ENCODE measurements at places on chromosomes 7 and 10.

DNA sequence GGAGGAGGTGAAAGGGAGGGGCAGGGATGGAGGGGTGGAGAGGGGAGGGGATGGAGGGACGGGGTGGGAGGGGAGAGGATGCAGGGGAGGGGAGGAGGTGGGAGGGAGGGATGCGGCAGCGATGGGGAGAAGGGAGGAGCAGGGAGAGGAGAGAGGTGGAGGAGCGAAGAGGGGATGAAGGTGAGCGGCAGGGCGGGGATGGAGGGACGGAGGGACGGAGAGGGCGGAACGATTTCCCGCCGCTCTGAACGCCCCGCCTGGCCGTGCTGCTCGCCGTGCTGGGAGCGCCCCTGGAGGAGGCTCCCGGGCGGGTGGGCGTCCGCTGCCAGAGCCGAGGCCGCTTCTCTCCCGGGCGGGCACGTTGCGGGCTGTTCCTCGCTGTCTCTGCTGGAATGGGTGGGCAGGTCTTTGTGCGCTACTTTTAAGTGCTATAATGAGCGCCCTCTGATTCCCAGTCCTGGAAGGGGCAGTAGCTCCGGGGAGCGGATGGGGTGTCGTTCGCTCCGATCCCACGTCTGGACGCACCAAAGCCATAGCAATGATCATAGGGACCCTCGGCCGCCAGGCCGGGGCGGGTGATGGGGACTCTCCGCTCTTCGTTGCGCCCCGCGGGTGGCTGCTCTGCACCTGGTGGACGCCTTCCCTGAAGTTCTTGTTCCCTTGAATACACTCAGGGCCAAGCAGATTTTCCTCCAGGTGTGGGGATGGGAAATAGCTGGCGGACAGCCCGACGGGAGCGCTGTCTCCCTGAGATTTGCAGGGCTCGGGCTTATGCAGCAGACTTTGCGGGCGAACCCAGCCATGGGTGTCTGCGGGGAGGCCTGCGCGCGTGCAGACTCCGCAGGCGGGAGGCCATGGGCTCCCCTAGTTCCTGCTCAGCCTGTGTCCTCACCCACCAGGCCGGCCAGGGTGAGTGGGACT is 81.1 kb upstream of the CPXM2 start:
- DNase-seq: no peak
- peaks cover 5% of the 10 kb centered on the region for H3K4me1 ChIP-seq
- H3K27ac ChIP-seq: no peak overlapping the region
- H3K27me3 ChIP-seq: peaks cover 94% of the 10 kb centered on the region

- peaks cover 23% of the 10 kb centered on the region for H3K4me1 ChIP-seq
- no peaks in the 10 kb centered on the region for H3K36me3 ChIP-seq
- no peak for DNase-seq
These were observed 872.4 kb downstream of the LRMDA start for GRCh38 chr10:76303682-76304316.

- no peaks in the 10 kb centered on the region for H3K27me3 ChIP-seq
- no peaks in the 10 kb centered on the region for H3K36me3 ChIP-seq
- peak overlapping the region; percentile 49 for H3K4me3 ChIP-seq
- no peak overlapping the region for H3K27ac ChIP-seq
- no peaks in the 10 kb centered on the region for H3K4me1 ChIP-seq
These were observed 41.6 kb upstream of the LYZL2 start for GRCh38 chr10:30671026-30671616.

DNA sequence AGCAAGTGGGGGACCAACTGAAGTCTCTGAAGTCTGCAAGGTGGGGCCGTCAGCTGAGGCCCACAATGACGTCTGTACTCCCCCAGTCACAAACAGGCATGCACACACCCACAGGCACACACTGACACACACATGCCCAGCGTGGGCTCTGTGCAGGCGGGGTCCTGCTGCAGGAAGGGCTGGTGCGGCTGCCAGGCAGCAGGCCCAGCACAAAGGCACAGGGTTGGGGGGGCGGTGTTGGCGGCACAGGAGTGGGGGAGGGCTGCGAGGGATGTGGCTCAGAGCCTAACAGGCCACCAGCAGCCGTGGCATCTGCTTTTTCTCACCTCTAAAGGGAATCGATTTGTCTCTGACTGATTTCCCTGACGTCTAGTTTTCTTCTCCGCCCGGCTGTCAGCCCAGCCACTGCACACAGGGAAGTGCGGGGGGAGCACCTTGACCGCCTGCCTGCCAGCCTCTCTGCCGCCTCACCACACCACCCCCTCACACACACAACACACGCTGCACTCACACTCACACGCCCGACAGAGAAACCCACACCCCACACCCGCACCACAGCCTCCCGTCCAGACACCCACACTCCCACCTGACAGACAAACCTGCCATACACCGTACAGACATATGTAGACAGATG is 43.5 kb upstream of the ZMIZ1 start:
- peaks cover 2% of the 10 kb centered on the region for H3K4me1 ChIP-seq
- no peak overlapping the region for H3K27ac ChIP-seq
- H3K4me3 ChIP-seq: no peak overlapping the region
- H3K27me3 ChIP-seq: no peaks in the 10 kb centered on the region
- H3K36me3 ChIP-seq: no peaks in the 10 kb centered on the region

DNA sequence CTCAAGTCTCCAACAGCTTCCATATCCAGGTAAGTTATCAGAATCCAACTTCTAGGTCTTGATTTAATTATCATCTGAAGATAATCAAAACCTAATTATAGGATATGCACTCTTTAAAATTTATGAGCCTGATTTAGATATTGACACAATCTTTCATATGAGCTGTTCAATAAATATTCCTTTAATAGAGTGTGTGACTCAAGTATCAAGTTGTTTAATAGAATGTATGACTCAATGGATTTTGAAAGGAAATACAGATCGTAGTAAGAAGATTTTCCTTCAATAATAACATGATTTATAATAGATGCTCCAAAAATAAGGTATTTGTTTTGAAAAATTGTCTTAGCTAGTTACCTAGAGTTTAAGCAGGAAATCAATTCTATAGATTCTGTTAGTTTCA is 97.8 kb downstream of the ABCA13 start:
- H3K4me3 ChIP-seq: no peak overlapping the region
- H3K36me3 ChIP-seq: no peaks in the 10 kb centered on the region
- no peaks in the 10 kb centered on the region for H3K4me1 ChIP-seq
- DNase-seq: no peak
- no peak overlapping the region for H3K27ac ChIP-seq
- H3K27me3 ChIP-seq: no peaks in the 10 kb centered on the region

- peaks cover 37% of the 10 kb centered on the region for H3K27me3 ChIP-seq
- no peak overlapping the region for H3K4me3 ChIP-seq
- DNase-seq: no peak
- no peaks in the 10 kb centered on the region for H3K4me1 ChIP-seq
These were observed 5.5 kb upstream of the IKZF1 start for GRCh38 chr7:50298811-50299562.

- H3K4me1 ChIP-seq: no peaks in the 10 kb centered on the region
- no peak overlapping the region for H3K27ac ChIP-seq
- no peak overlapping the region for H3K4me3 ChIP-seq
These were observed 46.6 kb upstream of the EBF3 start for GRCh38 chr10:130010653-130011052.

DNA sequence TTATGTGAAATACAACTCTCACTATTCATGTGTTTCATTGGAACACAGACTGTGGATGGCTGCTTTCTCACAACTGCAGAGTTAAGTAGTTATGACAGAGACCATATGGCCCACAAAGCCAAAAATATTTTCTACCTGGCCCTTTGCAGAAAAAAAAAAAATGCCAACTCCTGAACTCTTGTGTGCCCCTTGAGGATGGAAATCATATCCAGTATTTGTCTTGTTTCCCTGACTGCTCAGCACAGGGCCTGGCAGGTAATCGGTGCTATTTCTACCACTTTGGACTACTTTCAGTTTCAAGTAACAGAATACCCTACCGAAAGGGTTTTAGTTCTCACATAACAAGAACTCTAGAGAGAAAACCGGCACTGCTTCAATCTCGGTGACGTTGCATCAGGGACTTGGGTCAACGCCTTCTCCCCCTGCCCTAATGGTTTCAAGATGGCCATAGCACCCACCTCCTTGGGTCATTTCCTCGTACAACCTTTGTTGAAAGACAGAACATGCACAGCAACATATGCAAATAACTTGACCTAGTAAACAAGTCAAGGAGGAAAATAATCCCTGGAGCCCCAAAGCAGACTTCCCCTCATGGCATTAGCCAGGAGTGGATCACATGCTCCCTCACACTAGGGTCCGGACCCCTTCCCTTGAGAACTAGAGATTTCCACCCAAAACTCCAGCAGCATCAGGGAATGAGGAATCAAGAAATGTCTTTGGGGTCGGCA is 11.8 kb upstream of the GPNMB start:
- no peaks in the 10 kb centered on the region for H3K27me3 ChIP-seq
- H3K27ac ChIP-seq: peak overlapping the region; percentile 47
- peaks cover 44% of the 10 kb centered on the region for H3K4me1 ChIP-seq
- H3K36me3 ChIP-seq: no peaks in the 10 kb centered on the region
- DNase-seq: no peak
- H3K4me3 ChIP-seq: no peak overlapping the region

DNA sequence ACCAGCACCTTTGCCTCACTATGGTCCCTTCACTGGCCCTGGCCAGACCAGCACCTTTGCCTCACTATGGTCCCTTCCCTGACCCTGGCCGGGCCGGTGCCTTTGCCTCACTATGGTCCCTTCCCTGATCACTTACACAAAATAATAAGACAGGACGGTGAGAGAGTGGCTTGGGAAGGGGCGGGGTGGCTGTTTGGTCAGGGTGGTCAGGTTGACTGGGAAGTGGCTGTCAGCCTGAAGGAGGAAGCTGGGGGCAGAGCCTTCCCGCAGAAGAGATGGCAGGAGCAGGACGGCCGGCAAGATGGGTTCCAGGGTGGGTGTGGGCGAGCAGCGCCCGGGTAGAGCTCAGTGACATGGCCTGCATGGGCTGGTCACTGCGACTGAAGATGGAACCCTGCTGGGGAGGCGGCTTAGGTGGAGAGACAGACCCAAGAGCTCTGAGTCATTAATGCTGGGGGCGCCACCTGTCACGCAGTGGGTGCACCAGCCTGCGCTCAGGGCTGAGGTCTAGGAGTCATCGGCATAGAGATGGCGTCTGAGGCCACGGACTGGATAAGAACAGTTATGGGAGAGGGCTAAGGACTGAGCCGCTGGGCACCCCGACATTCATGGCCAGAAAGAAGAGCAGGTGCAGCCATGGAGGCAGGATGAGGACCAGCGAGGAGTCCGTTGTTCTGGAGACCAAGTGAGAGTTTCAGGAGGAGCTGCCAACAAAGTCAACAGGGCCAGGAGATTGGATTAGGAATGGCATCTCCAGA is 91.8 kb downstream of the CHST15 start:
- no peak for DNase-seq
- no peaks in the 10 kb centered on the region for H3K36me3 ChIP-seq
- H3K4me3 ChIP-seq: no peak overlapping the region
- H3K4me1 ChIP-seq: peaks cover 22% of the 10 kb centered on the region
- H3K27ac ChIP-seq: no peak overlapping the region
- H3K27me3 ChIP-seq: no peaks in the 10 kb centered on the region

DNA sequence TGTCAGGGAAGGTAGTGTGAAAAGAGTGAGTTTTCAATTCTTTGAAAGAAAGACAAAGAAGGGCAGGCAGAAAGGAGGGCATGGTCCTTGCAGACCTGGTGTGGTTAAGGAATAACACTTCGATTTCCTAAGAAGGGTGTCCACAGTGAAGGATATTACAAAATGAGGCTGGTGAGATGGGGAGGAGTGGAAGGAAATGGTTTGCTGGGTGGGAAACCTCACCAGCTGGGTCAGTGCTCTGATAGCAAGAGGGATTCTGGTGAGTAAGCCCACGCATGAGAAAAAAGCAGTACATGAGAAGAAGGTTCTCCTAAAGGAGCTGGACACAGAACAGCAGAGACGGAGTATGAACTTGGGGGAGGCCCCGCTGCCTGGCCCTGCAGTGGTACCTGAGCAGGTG is 230.6 kb upstream of the PLXNA4 start:
- no peaks in the 10 kb centered on the region for H3K36me3 ChIP-seq
- DNase-seq: no peak
- no peaks in the 10 kb centered on the region for H3K4me1 ChIP-seq
- H3K27ac ChIP-seq: no peak overlapping the region

DNA sequence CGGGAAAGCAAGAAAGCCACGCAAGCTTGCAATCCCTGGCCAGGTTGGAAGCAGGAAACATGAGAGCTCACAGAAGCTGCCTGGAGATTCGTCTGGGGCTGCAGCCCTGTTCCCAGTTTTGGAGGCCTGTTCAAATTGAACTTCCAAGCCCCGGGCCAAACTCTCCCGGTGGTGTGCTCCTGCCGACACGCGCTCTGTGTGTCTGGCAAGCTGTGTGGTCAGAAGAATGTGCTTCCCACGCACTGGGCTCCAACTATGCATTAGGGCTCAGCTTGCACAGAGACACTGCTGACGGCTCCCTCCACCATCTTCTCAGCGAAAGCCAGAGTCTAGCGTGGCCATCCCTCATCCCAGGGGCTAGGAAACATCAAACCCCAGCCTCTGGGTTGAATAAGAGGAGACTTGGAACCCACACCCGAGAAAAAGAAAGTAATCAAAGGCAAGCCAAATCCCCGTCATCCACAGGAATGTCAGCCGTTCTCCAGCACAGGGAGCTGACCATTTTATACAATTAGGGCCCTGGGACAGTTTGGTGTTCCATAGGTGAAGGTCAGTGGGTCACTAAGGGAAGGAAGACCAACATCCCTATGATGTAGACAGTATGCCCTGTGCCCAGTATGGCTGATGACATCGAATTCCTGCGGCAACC is 107.2 kb downstream of the FGFR2 start:
- H3K36me3 ChIP-seq: no peaks in the 10 kb centered on the region
- H3K27me3 ChIP-seq: no peaks in the 10 kb centered on the region
- peak overlapping the region; percentile 34 for H3K27ac ChIP-seq
- no peaks in the 10 kb centered on the region for H3K4me1 ChIP-seq
- no peak for DNase-seq
- H3K4me3 ChIP-seq: peak overlapping the region; percentile 41

- no peak for DNase-seq
- no peak overlapping the region for H3K27ac ChIP-seq
- no peaks in the 10 kb centered on the region for H3K36me3 ChIP-seq
- H3K27me3 ChIP-seq: no peaks in the 10 kb centered on the region
These were observed 42.4 kb downstream of the ZNF487 start for GRCh38 chr10:43479275-43479674.

GRCh38 chr10:103327906-103328305 is 23.0 kb downstream of the PCGF6 start:
- no peaks in the 10 kb centered on the region for H3K36me3 ChIP-seq
- no peak overlapping the region for H3K4me3 ChIP-seq
- no peak overlapping the region for H3K27ac ChIP-seq
- H3K27me3 ChIP-seq: no peaks in the 10 kb centered on the region

GRCh38 chr7:96144260-96144526 is 177.7 kb downstream of the SLC25A13 start:
- no peaks in the 10 kb centered on the region for H3K4me1 ChIP-seq
- no peaks in the 10 kb centered on the region for H3K36me3 ChIP-seq
- no peaks in the 10 kb centered on the region for H3K27me3 ChIP-seq
